T-helper 17 cell (primary cell): ENCODE measurements at places on chromosomes 2 and 18.

GRCh38 chr2:212737392-212738172, 199.0 kb upstream of the ERBB4 start:
- H3K4me1 ChIP-seq, result no peaks in the 10 kb centered on the region
- H3K27me3 ChIP-seq, result no peaks in the 10 kb centered on the region
- DNase-seq, result no peak
- H3K27ac ChIP-seq, result no peak overlapping the region
- H3K36me3 ChIP-seq, result no peaks in the 10 kb centered on the region
- H3K4me3 ChIP-seq, result no peak overlapping the region

GRCh38 chr2:161273038-161273760, 35.0 kb upstream of the PSMD14 start:
- no peaks in the 10 kb centered on the region for H3K36me3 ChIP-seq
- peaks cover 20% of the 10 kb centered on the region for H3K27me3 ChIP-seq
- DNase-seq, result no peak
- no peak overlapping the region for H3K4me3 ChIP-seq

GRCh38 chr2:159251296-159252173, 35.0 kb downstream of the WDSUB1 start:
- H3K27ac ChIP-seq, result no peak overlapping the region
- peaks cover 5% of the 10 kb centered on the region for H3K4me1 ChIP-seq
- H3K4me3 ChIP-seq, result no peak overlapping the region

GRCh38 chr2:118878531-118879149, 31.2 kb upstream of the EN1 start:
- H3K27ac ChIP-seq, result no peak overlapping the region
- H3K4me3 ChIP-seq, result no peak overlapping the region
- H3K36me3 ChIP-seq, result no peaks in the 10 kb centered on the region
- peaks cover 15% of the 10 kb centered on the region for H3K4me1 ChIP-seq
- no peak for DNase-seq
